C1 segment of cervical spinal cord (tissue), 14 donors: ENCODE measurements at places on chromosomes 5 and 9.

GRCh38 chr5:173035904-173036707 is 20.0 kb upstream of the CREBRF start:
- no peak for DNase-seq

- DNase-seq, result no peak
Measured at GRCh38 chr5:107930891-107931290, 260.2 kb upstream of the EFNA5 start.

- DNase-seq, result no peak
Measured at GRCh38 chr5:57778501-57779091, 296.0 kb upstream of the ACTBL2 start.

- DNase-seq, result no peak
Measured at GRCh38 chr5:4628645-4629385, 511.3 kb upstream of the ADAMTS16 start.

GRCh38 chr5:133818031-133818431 is 150.4 kb downstream of the C5orf15 start:
- DNase-seq, result no peak

DNA sequence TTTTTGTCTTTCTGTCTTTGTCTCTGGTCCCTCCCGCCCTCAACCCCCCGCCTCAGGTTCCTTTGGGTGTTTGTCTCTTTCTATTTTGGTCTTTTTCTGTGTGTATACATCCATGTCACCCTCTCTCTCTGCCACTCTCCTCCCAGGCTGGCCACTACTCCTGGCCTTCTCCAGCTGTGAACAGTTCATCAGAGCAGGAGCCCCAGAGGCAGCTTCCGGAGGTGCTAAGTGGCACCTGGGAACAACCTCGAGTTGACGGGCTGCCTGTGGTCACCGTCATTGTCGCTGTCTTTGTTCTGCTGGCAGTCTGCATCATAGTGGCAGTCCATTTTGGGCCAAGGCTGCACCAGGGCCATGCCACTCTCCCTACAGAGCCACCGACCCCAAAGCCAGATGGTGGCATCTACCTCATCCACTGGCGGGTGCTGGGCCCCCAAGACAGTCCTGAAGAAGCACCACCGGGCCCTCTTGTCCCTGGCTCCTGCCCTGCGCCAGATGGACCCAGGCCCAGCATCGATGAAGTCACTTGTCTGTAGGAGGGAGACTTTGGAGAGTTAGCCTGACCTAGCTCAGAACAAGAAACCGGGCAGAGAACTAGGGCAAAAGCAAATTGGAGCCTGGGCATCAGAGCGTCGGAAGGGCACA is 1.7 kb downstream of the SMIM33 start:
- no peak for DNase-seq

DNA sequence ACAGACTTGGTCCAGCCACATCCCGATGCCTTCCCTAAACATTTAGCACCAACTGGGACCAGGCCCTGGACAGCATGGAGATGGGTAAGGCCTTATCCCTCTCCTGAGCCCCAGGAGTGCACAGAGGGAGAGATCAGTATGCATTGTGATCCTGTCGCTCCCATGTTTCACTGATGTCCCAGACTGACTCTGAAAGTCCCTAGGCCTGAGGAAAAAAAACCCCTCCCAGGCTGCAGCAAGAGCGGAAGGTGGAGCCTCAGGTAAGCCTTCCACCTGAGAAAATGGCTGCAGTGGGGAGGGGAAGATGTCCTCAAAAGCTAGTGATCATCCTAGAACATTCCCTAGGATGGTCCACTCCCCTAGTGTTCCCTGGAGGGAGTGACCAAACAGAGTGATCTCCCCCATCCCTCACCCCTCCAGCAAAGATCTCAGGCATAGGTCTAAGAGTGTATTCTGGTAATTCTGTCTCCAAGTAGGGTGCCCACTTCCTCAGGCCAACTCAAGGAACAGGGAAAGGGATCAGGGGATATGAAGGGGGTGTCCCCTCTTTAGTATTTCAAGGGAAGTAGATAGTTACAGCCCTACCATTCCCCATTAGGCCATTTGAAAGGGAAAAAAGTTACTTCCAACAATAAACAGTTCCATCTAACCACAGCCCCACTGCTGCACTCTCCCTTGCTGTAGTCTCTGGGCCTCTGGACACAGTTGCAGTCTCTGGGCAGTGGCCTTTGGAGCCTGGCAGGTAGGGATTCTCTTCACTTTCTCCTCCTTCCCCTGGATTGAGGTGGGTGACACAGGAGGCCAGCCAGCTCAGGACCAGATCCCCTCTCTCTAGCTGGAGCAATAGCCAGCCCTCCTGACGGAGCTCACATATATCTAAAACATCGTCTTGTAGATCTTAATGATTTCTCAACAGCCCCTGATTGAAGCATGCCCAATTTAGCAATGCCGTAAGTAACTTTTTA is 6.8 kb upstream of the CXXC5 start:
- DNase-seq, result no peak

GRCh38 chr9:123434619-123435240 is 78.7 kb downstream of the CRB2 start:
- DNase-seq, result no peak

- no peak for DNase-seq
Measured at GRCh38 chr9:122402403-122402871, 31.6 kb downstream of the PTGS1 start.

GRCh38 chr9:111298731-111299598 is 31.1 kb downstream of the OR2K2 start:
- DNase-seq, result no peak

GRCh38 chr9:33151601-33152000 is 15.5 kb downstream of the B4GALT1 start:
- DNase-seq, result no peak

DNA sequence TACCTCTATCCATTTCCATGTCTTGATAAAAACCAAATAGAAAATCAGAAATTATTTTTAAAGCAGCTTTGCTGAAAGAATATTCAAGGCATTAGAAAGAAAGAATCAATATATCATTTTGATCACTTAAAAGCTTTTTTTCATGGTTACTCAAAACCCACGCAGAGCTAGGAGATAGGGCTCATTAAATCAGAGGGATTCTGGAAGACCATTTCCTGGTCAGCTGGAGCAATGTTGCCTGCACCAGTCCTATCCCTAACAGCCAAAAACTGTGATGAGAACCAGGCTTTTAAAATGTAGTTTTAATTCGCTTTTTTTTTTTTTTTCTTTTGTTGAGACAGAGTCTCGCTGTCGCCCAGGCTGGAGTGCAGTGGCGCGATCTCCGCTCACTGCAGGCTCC is 72.3 kb downstream of the ARSB start:
- no peak for DNase-seq

GRCh38 chr9:133421615-133422542 is at the start of gene ADAMTS13:
Gene ADAMTS13 (plus strand): TSS chr9:133422367. CDS start chr9:133422444, 77 bp downstream.
- no peak for DNase-seq

GRCh38 chr5:757346-757930 is 27.1 kb downstream of the ZDHHC11B start:
- DNase-seq, result no peak

DNA sequence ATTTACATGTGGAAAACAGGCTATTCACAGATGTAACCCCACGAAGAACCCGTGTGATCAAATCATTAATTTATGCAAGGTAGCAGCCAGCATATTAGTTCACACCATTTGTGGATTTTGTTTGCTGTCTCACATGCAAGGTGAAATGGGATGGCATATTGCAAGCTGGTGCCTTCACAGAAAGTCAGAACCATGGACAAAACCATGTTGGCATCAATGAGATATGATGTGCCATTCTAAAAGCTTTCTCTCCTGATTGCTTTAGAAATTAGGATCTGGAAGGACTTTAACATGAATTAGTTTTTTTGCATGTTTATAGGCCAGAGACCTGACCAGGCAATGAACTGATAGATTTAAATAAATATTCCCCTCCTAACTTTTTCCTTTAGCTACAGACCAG is 129.3 kb downstream of the SEMA6A start:
- DNase-seq, result no peak
